Suppressor macrophage treated with lipopolysaccharide for 4 hours (primary cell): ENCODE measurements at places on chromosomes 2 and 18.

- no peak for DNase-seq
Measured at GRCh38 chr2:39568561-39569006, 97.1 kb upstream of the TMEM178A start.

DNA sequence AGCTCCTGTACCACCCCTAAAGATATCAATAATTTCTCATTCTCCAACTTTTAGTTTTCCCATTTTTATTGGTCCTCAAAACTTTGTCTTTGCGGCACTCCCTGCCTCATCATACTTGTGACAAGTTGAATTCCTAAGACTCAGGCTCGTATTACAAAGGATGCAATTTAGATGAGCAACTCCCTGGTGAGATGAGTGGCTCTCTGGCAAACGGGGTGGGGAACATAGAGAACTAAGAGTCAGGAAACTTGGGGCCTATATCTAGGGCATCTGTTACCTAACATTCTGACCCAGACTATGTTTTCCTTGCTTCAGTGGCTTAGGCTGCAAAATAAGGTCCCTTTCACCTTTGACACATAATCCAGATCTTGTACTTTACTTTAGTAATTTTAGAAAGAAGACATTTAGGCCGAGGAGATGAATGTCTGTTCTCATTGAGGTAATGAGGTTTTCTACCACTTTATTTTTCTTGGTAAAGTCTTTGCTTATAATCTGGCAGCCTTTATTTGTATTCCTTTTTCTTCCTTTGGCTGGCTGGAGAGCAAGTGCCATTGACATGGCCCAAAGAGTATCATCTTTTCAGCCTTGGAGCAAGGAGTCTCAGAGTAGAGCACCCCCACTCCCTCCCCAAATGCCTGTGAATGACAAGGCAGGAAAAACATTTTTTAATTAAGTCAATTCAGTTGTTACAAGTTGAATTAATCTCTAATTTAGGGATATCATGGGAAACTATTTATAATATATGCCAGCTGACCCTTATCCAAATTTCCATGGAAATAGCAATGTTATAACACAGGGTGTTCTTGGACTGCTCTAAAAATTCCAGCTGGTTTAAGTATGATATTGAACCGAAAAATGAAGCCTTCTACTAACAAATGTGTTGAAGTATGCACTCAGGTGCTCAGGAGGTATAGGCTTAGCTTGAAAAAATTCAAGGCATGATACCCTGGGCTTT is 15.2 kb downstream of the TSPYL6 start:
- DNase-seq: no peak

DNA sequence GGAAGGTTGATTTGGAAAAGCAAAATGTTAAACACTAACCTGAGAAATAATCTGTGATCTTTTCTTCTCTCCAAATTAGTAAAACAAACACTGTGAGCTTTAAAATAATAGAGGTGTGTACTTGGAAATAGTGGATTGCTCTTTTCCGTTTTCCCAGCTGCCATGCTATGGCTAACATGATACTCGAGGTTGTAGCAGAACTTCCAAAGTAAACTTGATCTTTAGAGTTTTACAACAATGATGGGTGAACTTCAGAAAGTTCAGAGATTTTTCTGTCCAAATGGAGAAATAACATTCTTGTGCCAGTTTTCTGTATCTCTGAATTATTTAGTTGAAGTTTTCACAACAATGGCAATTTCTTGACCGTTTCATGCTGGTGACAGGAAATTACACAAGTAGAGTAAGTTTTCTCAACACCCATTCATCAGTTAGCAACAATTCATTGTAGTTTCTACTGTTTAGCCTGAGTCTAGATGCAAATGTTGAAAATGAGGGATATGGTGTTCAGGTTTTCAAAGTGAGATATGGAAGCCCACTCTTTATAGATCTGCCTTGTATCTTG is 135.3 kb upstream of the CTAGE1 start:
- DNase-seq: no peak

GRCh38 chr2:151459358-151459757 is 49.7 kb downstream of the RIF1 start:
- no peak for DNase-seq

DNA sequence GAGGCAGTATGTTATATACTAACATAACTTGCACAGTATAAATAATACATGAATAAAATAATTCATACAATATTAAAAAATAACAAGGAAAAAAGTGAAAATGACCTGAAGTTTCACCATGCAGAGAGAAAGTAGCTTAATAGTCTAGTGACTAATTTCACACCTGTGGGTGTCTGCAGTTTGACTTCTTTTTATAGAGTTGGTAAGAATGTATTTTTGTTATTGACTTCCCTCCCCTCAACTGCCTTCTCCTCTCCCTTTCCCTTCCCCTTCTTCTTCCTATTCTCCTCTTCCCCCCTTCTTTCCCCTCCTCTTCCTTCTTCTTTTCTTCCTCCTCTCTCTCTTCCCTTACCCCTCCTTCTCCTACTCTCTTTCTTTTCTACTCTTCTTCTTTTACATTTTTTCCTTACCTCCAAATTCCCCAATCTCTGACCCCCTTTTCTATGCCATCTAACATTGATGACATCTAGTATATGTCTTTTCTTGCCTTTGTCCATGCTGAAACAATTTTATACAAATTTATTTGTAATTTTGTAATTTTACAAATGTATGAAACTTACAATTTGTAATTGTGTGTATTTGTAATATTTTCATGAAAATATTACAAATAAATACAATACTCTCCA is 3.1 kb downstream of the DNAH6 start:
- DNase-seq: no peak
